ENCODE measurements at places on chromosomes 6 and 20.

- no peak for DNase-seq
These were observed 208.4 kb upstream of the DTNBP1 start for GRCh38 chr6:15871276-15871675.

DNA sequence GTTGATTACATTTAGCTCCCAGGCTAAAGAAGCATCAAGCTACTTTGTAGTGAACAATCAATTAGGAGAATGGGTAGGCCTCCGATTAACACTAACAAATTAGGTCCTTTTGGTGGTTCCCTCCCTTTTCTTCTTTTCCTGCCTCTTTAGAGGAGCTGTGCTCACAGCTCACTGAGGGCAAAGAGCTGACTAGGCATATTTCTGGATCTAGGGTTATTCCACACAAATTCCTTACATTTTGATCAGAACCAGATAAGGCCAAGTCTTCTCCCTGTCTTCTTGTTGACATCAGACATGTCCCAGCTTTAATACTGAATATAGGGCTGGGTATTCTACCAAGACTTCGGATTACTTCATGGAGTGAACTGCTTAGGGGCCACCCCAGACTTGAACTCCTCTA is 119.1 kb downstream of the PKHD1 start:
- DNase-seq, result no peak

GRCh38 chr6:120202878-120203277 is 853.3 kb upstream of the MAN1A1 start:
- no peak for DNase-seq

GRCh38 chr6:40891131-40891530 is 147.9 kb downstream of the UNC5CL start:
- DNase-seq, result no peak

- no peak for DNase-seq
These were observed 503.6 kb downstream of the PTPRT start for GRCh38 chr20:42686057-42686456.

GRCh38 chr20:43752561-43753301 is 25.9 kb upstream of the GTSF1L start:
- DNase-seq, result peak; percentile 98

DNA sequence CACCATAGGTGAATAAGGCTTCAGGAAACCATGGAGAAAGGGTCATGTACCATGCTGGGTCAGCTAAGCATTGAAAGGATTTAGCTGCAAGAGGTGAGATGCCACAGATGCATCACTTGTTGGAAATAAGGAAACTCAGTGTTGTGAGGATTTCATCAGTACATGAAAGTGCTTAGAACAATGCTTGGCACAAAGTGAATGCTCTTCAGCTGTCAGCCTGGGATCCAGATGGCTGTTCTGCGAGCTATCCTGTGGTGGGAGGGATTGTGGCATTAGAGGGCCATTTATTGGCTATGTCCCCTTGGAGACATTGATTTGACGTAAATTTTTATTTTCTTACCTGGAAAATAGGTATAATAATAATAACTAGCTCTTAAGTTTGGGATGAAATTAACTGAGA is 53.0 kb downstream of the ELOVL2 start:
- DNase-seq, result no peak

DNA sequence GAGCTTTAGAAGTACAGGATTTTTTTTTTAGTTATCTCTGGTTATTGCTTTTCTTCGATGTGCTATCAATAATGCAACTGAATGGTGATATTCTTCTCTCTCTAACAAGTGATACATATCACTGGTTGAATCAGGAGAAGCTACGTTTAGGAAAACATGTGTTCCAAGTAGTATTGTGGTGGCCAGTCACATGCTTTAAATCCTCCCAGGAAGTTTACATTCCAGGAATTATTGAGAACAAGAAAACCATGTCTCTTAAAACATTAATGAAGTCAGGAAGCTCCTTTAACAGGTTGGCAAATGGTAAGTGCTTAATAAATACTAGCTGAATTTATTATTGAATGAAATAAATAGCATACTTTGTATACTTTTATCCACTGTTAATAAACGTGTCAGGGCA is 371.1 kb downstream of the BCKDHB start:
- peak; percentile 78 for DNase-seq

- DNase-seq, result no peak
These were observed 459.2 kb upstream of the SOX4 start for GRCh38 chr6:21134356-21134755.

GRCh38 chr6:15824811-15825210 is 162.0 kb upstream of the DTNBP1 start:
- no peak for DNase-seq

DNA sequence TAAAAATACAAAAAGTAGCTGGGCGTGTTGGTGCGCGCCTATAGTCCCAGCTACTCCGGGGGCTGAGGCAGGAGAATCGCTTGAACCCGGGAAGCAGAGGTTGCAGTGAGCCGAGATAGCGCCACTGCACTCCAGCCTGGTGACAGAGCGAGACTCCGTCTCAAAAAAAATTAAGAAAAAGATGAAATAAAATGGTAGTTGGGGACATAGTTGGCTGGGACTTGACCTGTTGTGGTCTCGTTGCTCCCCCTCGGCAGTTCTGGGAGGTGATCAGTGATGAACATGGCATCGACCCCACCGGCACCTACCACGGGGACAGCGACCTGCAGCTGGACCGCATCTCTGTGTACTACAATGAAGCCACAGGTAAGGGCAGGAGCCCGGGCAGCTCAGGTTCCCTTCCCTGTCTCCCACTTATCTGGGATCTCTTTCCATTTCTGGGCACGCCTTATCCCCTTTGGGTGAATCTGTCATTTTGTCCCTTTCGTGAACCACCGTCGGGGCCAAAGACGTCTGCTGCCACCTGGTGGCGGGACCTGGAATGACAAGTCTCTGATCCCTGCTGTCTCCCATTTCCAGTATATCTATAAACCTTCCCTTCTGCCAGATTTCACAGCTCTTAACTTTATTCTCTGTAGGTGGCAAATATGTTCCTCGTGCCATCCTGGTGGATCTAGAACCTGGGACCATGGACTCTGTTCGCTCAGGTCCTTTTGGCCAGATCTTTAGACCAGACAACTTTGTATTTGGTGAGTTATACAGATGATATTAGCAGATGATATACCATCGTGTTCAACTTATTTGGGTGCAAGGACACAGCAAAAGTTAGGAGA is 2.3 kb downstream of the TUBB start:
- peak; percentile 84 for DNase-seq

DNA sequence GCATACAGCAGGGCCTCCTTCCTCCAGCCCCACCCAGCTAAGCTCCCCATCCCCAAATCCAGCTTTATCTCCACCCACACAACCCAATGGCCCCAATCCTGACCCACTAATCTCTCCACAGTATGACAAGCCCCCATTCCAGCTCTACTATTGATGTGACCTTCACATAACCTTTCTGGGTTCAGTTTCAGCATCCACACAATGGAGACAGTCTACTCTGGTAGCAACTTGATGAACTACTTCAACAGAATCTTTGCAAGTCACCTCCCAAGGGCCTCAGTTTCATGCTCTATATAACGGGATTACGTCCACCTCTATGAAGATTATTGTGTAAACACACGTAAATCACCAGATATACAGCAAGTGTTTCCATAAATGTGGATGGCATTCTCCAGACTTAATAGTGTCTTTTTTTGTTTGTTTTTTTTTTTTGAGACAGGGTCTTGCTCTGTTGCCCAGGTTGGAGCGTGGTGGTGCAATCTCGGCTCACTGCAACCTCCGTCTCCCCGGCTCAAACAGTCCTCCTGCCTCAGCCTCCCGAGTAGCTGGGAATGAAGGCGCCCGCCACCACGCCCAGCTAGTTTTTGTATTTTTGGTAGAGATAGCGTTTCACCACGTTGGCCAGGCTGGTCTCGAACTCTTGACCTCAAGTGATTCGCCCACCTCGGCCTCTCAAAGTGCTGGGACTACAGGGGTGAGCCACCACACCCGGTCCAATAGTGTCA is 1.4 kb downstream of the AHCY start:
- DNase-seq, result no peak

DNA sequence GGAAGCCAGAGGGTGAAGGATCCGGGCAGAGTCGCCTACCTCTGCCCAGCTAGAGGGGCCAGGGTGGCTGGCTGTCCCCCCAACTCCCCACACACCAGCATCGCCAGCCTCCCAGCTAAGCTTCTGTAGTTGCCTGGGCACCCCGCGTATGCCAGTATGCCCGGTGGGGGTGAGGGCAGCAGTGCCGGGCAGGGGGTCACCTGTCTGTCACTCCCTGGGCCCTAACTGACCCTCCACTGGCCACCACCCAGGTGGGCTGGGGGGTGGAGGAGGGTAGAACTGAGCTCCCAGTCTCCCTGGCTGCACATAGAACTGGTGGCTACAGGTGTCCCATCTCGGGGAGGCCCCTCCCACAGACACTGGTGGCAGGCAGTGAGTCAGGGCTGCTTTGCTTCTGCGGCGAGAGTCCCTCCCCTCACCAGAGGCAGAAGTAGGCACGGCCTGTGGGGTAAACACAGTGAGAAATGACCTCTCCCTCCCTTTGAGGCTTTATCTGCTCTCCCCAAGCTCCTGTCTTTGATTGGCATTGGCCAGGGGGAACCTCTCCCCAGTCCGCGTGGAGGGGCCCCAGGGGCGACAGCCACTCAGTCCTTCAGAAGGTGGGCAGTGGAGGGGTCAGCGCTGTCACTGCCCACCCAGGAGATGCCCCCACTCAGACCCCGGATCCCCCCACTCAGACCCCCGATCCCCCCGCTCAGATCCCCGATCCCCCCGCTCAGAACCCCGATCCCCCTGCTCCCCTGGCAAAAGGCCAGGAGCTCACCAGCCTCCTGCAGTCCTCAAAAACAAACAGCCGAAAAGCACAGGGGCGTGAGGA is 2.5 kb downstream of the NTSR1 start:
- no peak for DNase-seq

DNA sequence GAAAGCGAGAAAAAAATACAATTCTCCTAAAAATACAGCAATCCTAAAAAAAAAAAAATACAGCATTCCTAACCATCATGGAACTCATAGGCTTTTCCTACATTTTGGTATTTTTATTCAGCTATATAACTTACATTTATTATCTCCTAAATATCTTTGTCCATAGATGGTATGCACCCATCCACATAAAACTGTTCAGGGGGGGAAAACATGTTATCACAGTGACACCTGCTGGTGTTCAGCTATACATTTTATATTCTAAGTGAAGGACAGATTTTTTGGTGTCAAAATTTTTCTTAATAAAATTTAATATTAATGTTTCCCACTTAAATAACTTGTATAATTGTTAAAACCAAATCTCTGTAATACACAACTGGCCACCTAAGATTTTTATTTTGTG is 58.0 kb downstream of the BLOC1S5 start:
- DNase-seq, result peak; percentile 65

DNA sequence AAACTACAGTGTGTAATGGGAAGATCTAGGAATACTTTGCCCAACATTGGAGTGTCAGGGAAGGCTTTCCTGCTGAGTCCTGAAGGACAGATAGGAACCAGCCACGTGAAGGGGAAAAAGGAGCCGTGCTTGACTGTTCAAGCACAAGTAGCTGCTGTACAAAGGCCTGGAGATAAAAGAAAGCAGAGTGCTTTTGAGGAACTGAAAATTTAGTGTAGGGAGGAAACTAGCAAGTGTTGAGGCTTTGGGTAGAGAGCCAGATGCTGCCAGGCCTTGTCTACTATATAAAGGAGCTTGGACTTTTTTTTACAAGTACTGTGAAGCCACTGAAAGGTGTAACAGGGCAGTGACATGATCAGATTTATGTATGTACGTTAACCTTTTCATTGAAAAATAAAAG is 39.0 kb downstream of the DSE start:
- no peak for DNase-seq

- DNase-seq, result no peak
These were observed 979.8 kb upstream of the MANEA start for GRCh38 chr6:94597487-94597886.

DNA sequence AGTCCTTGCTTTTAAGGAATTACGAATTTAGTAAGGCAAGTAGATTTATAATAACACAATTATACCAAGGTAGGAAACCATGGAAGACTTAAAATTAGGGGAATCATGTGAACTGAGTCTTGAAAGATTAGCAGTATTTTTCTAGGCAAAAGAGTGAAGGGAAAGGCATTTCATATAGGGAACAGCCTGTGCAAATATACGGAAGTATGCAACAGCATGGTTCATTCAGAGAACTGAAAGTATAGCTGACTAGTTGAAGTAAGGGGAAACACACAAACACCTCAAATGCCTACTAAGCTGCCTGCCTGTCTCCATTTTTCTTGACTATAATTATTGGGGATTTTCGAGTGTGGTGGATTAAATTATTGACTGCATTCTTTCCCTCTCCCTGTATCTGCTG is 39.0 kb upstream of the ECHDC1 start:
- no peak for DNase-seq

DNA sequence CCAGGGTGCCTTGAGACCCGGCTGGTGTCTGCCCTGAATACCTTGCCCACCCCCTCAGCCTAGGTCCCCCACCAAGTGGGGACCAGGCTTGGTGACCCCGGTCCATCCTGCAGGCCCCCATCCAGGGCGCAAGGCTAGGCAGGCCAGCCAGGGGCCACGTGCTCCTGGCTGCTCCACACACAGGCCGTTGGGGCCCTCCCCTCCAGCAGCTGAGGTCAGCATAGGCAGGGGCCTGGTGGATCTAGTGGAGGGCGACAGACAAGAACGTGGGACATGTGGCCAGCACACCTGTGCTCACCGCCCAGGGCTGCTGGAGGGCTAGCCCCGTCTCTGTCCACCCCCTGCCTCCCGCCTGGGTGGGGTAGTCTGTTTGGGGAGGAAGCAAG is 7.5 kb upstream of the HRH3 start:
- DNase-seq, result no peak

GRCh38 chr20:13857961-13858360 is 73.1 kb downstream of the NDUFAF5 start:
- DNase-seq, result no peak

- peak; percentile 48 for DNase-seq
These were observed 46.6 kb upstream of the UST start for GRCh38 chr6:148700047-148700715.

DNA sequence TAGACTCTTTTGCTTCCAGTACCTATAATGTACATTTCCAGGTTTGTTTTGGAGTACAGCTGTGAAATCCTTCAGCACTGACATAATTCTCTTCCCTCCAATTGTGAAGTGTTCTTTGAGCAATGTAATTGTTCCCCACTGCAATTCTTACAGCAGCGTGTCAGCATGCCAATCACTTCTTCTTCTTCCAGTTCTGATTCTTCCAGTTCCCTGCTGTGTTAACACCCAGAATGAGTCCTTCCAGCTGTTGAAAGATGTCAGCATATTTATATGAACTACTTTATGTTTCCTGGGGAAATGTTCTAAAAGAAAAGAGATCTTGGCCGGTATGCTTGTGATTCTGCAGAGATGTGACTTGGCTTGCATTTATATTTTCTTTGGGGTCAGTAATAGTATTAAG is 213.9 kb downstream of the UNC5CL start:
- no peak for DNase-seq

DNA sequence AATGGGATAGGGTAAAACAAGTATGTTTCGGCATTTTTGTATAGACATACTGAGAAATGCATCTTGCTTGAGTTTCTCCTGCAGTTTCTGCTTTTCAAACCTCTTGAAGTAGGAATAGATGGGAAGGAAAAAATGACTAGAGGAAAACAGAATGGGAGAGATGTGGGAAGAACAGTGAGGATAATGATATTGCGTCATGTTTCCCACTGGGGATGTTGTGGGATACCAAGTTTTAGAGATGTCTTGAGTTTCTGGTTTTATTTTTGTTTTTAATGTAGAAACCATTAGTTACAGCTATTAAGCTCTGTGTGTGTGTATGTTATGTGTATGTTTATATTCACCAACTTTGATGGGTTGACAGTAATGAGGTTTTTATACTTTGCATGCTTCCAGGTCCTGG is 24.6 kb downstream of the POLH start:
- no peak for DNase-seq

- peak; percentile 35 for DNase-seq
These were observed 207.5 kb downstream of the HIVEP2 start for GRCh38 chr6:142737368-142738034.

GRCh38 chr20:14568225-14568624 is 230.8 kb upstream of the FLRT3 start:
- no peak for DNase-seq

All from EH (cell line).